ENCODE measurements at places on chromosomes 7 and 10.

DNA sequence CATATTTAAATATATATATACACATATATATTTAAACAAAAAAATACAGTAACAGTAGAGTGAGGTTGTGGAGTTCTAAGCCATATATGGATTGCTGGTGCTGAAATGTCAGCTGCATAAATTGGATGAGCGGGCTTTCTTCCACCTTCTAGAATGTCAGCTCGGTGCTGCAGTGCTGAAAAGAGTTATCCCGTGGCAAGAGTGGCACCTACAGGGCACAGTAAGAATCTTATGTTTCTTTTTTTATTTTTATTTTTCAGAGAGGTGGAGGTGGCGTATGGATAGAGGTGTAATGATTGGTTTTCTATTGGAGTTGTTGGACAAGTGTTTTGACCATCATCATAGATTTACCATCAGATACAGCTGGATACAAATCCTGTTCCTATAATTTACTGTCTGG is 86.2 kb upstream of the DYNC1I1 start:
- no peak for DNase-seq

- DNase-seq: no peak
These were observed 430.2 kb upstream of the VSTM2A start for GRCh38 chr7:54111814-54112511.

GRCh38 chr10:91389636-91390512 is 20.3 kb upstream of the HECTD2 start:
- DNase-seq: no peak

- no peak for DNase-seq
These were observed 133.1 kb downstream of the ADARB2 start for GRCh38 chr10:1604246-1604645.

- DNase-seq: no peak
These were observed 20.1 kb downstream of the GLCCI1 start for GRCh38 chr7:7988706-7989105.

DNA sequence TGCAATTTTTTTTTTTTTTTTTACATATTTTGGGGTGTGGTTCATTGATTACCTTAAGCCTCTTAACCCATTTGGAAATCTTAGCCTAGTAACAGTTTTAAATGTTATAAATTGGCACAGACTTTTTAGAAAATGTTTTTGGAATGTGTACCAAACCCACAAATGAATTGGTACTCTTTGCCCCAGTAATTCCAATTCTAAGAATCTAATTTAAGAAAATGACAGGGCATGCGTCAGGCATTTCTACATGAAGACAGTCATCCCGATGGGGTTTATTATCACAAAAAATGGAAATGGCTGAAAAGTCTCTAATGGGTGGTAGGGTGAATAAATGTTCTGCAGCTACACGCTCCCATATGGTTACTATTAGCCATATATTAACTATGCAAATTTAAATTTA is 54.9 kb downstream of the ITIH5 start:
- no peak for DNase-seq

- no peak for DNase-seq
These were observed 144.8 kb downstream of the MYOF start for GRCh38 chr10:93337309-93337721.

DNA sequence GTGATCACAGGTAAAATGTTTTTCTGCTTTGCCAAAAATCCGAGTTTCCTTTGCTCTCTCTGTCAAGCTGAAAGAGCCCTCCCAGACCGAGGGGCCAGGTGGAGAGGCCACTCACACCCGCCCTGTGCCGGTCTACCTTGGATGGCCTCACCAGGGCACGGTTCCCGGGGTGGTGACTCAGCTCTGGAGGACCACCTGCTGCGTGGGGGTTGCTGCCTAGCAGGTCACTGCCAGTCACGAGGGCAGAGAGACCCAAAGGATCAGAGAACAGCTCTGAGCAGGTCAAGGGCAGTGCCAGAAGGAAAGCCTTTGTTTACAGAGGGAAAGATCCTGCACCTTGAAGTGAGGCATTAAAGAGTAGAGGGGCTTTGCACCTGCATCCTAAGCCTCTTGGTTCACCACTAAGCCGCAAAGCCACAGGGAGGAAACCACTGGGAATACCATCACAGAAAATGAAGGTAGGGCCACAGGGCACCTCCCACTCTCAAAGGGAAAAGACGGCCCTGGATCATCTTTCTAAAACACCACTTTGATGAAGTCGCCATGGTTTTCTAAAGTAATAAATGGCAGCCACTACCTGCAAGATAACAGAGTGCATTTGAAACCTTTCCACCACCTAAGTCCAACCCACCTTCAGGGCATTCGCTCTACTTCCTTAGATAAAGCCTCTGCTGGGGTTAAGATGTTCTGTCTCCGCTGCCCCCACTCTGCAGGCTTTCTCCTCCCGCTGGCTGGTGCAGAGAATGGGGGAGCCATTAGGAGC is 160.3 kb upstream of the KLF14 start:
- DNase-seq: no peak

GRCh38 chr10:69465457-69466157 is 14.3 kb downstream of the TSPAN15 start:
- DNase-seq: no peak

DNA sequence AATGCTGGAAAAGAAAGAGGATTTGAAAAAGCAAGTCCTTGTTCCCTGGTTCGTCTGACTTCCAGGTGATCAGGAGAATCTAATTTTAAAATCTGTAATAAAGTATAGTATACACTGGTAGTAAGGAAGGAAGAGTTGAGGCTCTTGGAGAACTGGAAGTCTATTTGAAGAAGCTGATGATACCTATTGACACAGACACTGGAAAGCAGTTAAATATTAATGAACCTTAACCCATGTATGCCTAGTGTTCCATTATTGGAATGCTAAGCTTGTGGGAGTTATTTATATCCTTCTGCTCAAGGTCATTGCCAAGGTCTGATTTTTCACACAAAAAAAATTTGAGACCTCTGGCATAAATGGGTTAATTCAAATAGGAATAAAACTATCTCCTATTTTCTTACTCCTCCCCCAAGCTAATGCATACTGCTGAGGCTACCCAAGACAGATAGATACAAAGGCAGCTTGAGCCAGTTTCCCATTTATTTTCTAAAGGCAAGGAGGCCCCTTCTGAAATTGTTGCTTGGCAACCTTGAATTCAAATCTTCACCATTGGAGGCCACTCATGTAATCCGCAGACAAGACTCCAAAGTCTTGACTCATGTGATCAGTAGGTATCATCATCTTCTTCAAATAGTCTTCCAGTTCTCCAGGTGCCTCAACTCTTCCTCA is 110.2 kb downstream of the FZD1 start:
- DNase-seq: no peak

DNA sequence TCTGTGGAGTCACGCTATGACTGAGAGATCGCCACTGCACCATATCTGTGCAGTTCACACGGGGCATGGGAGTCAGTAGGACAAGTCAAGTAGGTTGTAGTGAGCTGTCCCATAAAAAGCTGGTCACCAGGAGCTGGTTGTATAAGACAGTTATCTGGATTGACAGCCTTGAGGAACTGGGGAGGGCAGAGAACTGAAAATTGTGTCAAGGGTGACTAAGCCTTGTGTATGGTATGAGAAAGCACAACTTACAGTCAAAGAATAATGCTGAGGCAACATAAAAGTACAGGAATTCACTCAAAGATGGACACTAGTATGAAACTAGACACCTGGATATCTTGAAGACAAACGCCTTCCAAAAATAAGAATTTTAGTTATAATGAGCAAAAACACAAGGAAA is 564.9 kb downstream of the POM121L12 start:
- no peak for DNase-seq

- no peak for DNase-seq
These were observed 4.1 kb downstream of the MMS19 start for GRCh38 chr10:97494151-97494550.

DNA sequence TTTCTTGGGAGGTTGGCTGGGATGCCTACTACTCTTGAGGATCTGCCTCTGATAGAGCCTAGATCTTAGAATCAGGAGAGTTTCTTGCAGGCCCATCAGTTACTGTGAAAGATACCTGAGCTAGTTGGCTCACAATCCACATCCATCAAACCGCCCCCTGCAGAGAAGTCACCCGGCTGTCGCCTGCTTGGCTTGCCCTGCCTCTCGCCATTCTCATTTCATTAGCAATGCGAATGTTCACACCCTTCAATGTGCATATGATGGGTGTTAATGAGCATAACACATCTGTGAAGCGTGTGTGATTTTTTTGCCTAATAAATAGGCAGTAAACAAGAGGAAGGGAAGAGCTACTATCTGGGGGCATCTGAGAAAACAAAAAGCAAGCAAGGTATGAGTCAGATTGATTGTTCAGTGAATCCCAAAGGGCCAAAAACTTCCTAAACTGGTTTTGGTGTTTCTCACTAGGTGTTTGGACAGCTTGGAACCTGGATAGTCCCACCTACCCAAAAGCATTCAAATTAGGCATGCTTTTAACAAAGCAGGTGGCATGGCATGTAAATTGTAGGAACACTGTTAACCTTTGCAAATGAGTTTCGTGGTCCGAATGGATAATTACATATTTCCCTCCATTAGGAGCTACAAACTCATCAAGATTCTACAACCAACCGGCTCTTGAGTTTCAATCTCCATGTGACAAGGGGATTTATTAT is 272.3 kb upstream of the C7orf33 start:
- DNase-seq: no peak

- DNase-seq: no peak
These were observed 208.8 kb downstream of the STK31 start for GRCh38 chr7:23918856-23919255.

GRCh38 chr10:125514206-125515162 is 168.5 kb downstream of the TEX36 start:
- DNase-seq: no peak

DNA sequence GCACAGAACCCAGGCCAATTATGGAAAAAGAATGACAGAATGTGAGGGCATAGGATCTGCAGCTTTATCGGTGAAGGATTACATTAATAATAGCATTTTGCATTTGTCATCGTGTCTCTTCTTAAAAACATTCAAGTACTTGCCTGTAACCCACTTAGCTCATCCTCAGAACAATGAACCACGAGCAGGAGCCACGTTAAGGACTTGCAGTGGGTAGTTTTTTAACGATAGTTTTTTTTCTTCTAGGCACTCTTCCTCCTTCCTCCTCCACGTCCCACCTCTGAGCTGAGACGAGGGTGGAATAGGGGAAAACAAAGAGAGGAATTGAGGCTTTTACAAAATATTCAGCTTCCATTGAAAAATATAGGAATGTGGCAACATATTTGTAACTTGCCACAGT is 27.1 kb downstream of the CDHR3 start:
- no peak for DNase-seq

- no peak for DNase-seq
These were observed 2.2 kb upstream of the GET4 start for GRCh38 chr7:874031-874749.

DNA sequence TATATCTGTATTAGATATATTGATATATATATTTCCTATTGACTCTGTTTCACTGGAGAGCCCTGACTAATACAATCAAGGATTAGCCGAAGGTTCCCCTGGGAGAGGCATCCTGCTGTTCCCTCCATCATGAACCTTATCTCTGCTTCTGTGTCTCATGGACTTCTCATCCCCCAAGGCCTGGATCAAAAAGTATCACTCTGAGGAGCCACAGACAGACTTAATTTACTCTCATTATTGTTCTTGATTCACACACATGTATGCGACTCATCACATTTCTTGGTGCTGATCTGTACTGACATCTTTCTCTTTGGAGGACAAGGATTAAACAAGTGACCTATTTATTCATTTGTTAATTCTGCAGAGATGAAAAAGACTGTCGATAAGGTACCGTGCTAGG is 550.2 kb downstream of the KCNMA1 start:
- peak; percentile 2 for DNase-seq

DNA sequence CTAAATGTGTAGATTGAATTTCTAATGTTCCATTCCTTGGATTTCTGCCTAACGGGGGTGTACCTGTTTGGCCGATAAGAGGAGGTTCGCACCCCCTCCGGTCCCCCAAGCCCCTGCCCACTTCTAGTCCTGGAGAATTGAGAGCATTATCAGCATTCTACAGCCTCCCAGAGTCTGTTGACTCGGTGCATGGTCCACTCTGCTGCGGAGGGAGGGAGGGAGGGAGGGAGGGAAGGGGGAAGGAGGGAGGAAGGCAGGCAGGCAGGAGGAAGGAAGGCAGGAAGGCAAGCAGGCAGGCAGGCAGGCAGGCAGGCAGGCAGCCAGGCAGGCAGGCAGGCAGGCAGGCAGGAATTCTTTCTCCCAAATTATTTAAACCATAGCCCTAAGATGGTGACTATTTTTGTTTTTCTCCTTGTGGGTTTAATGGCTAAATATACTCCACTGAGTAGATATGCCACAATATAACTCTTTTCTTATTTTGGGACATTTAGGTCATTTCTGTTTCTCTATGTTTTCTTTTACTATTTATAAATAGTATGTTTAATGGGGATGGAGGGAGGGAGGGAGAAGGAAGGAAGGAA is 69.5 kb upstream of the CHST15 start:
- DNase-seq: no peak

DNA sequence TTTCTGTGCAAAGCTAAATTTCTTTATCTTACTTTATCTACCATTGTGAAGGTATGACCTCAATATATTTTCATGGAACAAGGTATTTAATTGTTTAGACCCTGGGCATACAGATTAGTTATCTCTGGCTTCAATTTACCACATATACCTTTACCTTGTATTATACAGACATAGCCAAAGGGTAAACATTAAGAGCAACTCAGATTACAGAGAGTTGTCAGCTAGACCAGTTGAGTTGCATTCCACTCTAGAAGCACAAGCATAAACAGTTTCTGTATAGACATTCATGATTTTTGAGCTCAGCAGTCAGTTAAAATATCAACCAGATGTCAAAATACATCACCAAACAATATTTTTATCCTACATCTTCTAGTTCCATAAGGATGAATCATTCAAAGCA is 857.3 kb upstream of the ZWINT start:
- DNase-seq: no peak

Data from HS-5 (cell line).